ENCODE measurements at places on chromosomes 3 and 15.

- DNase-seq = no peak
Measured at GRCh38 chr3:18419232-18419631, 5.9 kb downstream of the SATB1 start.

GRCh38 chr3:184323696-184324095 is 9.3 kb downstream of the EIF4G1 start:
- DNase-seq = no peak

GRCh38 chr3:43742920-43743319 is 52.2 kb downstream of the ABHD5 start:
- DNase-seq = no peak

DNA sequence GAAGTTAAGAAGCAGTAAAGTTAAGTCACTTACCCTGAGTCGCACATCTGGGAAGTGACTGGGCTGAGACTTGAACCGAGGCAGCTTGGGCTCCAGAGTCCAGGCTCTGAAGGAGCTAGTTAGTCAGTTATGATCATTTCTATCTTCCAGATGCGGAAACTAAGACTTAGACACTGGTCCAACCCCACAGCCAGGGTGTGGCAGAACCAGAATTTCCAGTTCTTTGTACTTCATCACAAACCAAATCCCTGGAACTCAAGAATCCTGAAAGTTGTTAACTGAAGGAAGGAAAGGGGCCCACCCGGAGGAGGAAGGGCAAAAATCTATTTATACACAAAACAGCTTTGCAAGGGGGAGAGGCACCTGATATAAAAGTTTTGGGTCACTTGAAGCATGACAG is 389.9 kb downstream of the SHQ1 start:
- no peak for DNase-seq

DNA sequence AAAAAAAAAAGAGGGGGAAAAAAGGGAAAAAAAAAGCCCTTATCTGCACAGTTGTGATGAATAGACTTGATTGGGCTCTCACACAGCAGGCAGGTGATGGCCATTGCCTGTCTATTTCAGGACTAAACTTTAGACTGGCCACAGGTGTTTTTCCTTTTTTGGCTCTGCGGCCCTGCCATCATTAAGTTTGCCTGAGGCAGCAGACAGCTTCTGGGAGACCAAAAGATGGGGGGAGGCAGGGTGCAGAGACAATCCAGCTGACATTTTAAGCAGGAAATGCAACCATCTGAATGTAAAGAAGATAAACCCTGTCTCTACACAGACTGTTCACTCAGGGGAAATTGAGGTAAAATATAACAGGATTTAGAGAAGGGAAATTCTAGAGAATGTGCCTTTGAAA is 295.0 kb upstream of the KCNH8 start:
- no peak for DNase-seq

DNA sequence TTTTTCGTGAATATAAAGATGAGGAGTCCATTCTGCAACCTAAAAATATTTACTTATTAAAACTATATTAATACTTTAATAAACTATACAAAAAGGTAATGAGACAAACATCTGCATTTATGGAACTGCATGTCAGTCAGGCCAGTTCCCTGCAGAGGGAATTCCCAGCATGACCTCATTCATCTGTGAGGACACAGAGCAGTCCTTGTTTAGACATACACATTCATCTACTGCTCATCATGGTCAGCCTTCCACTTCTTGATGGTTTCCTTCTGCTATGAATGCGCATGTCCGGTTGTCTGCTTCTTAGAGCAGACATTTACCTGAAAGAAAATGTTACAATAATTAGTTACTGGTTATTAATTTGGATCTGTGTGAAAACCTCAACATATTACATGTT is 3.3 kb upstream of the ACTR8 start:
- DNase-seq = no peak

GRCh38 chr3:72288955-72289691 is 504.2 kb upstream of the PROK2 start:
- no peak for DNase-seq

- no peak for DNase-seq
Measured at GRCh38 chr15:86060674-86061073, 19.0 kb upstream of the AGBL1 start.

GRCh38 chr3:123421353-123422174 is 27.3 kb downstream of the ADCY5 start:
- no peak for DNase-seq

- DNase-seq = no peak
Measured at GRCh38 chr3:193641440-193641775, 48.4 kb downstream of the OPA1 start.

DNA sequence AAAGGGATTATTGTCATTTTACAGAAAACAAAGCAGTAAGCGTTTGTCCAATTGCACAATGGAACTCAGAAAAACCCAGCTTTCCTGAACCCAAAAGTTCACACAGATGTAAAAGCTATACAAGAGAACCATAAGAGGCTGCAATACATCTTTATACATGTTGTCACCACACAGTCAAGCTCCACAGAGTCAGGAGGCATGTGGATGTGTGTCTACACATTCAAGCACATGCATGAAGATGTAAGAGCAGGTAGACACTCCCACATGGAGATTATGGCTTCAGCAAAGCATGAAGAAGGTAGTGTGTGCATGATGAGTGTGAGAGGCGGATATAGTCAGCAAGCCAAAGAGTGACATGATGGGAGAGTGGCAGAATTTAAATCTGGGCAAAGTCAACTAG is 124.7 kb upstream of the THBS1 start:
- no peak for DNase-seq

GRCh38 chr15:64247906-64248541 is 85.2 kb upstream of the PPIB start:
- DNase-seq = peak; percentile 24

GRCh38 chr3:40637906-40638305 is 113.1 kb downstream of the ZNF621 start:
- DNase-seq = no peak

DNA sequence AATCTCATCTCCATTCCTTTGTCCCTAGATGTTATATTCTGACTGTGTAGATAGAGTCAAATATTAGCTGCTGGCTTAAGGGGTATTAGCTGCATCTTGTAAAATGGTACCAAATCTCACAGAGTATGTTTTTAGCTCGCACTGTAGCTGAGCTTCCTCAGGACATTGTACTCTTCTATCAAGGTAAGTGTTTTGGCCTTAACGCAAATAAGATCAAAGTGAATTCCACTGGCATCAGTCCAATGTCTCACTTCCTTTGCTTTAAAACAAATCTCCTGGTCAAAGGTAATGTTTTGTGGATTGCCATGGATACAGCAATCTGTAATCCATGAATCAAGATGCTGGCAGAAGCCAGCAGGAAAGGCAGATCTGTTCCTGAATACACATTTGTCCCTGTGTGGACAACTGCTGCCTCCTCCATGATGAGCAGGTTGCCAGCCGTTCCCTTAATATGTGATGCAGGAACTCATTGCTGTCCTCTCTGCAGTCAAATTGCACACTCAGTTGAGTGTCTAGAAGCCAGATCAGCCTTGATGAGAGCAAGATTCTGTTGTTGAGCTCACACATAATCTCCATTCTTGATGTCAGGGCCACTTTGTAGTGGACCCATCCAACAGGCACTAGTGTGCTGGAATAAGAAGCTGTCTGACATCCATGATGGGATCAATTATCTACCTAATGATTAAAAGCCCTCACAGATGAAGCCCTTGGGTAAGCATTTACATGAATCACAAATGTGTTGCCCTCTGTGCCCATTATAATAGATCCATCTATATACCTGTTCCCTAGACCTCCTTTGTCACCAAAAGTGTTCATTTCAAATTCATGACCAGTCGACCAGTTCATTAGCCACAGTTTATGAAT is 96.6 kb upstream of the AGTR1 start:
- DNase-seq = no peak

- DNase-seq = no peak
Measured at GRCh38 chr15:98009169-98009568, 48.7 kb downstream of the ARRDC4 start.

- DNase-seq = no peak
Measured at GRCh38 chr3:17431004-17431403, 311.4 kb downstream of the TBC1D5 start.

DNA sequence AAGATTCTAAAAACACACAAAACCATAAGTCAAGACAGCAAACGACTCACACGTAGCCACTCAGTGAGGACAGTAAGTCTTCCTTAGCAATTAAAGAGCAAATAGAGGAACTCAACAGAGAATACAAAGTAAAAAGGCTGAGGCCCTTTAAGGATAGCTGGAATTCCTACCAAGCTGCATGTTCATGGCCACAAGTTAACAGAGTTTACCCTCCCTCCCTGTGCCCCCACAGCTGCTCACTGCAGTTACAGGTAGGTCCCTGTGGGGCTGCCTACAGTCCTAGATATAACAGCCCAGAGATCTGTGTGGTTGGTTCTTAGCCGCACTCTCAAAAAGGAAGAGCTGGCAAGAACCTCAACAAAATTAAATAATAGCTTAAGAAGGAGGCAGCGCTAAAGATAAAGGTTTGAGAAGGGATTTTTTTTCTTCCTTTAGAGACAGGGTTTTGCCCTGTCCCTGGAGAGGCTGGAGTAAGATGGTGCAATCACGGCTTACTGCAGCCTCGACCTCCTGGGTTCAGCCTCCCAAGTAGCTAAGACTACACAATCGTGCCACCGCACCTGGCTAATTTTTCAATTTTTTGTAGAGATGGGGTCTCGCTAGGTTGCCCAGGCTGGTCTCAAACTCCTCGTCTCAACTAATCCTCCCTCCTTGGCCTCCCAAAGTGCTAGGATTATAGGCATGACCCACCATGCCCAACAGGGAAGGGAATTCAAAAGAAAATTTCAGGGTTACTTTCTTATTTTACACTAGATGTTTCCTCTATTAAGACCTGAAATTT is 19.3 kb downstream of the SFMBT1 start:
- no peak for DNase-seq

DNA sequence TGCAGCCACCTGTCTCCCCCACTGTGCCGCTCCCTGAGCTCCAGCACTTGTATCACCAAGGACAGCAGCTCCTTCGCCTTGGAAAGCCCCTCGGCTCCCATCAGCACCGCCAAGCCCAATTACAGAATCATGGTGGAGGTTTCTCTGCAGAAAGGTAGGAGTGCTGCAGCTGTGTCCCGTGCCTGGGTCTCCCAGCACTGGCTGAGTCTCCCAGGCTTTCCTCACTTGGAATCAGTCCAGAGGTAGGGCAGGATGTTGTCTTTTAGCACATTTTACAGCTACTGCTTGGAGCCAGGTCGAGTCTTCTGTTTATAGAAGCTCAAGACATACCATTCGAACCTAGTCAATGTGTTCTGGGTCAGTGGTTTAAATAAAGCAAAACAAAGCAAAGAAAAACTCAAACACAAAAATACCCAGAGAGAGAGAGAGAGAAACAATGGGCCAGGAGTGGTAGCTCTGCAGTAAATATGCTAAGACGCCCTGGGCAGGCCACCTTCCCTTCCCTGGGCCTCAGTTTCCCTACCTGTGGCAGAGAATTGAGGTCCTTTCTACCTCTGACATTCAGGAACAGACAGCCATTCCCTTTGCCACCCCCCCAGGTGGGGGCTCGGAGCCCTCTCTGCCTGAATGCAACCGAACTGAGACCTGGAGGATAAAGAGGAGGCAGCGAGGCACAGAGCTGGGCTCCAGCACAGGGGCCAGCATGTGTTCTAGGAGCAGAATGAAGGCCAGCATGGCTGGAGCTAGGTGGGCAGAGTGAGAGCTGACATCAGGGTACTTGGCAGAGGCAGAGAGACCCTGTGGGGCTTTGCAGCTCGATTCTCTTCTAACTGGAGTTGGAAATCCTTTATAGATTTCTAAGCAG is 44.1 kb downstream of the STARD5 start:
- no peak for DNase-seq

GRCh38 chr3:187951452-187952190 is 202.3 kb upstream of the LPP start:
- DNase-seq = no peak

GRCh38 chr15:101037090-101037830 is 118.1 kb downstream of the LRRK1 start:
- no peak for DNase-seq

GRCh38 chr3:26997226-26997625 is 372.0 kb downstream of the NEK10 start:
- DNase-seq = no peak

GRCh38 chr3:72951259-72951722 is 45.3 kb upstream of the PPP4R2 start:
- no peak for DNase-seq

GRCh38 chr15:42724276-42724675 is 12.7 kb downstream of the CDAN1 start:
- DNase-seq = no peak

DNA sequence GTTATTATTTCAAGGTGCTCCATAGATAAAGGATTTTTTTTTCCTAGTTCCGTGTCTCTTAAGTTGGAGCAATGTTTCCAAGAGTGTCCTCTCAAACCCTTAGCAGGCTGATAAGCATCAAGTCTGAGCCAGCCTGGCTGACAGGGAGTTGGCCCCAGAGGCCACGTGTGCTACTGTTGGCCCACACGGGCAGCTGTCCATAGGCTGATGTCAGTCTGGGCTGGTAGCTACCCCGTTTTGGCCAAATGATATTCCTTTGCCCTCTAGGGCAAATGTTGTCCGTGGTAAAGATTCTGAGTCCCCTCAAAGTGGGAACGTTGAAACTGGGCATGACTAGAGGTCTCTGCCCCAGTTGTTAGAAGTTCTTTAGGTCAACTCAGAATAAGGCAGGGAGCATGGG is 99.4 kb downstream of the FLNB start:
- no peak for DNase-seq

DNA sequence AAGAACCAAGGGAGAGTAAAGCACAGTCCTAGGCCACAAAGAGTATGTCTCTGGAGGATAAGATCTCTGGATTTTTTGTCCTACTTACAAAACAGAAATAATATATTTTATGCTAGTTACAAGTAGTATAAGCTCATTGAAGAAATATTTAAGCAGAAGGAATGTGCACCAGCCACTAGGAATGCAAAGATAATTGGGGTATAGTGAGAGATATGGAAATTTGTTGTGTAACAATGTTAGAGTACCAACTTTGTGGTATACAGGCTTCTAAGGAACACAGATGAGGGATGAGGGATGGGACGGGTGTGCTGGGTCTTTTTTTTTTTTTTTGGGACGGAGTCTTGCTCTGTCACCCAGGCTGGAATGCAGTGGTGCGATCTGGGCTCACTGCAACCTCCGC is 26.5 kb downstream of the AKAP13 start:
- no peak for DNase-seq

DNA sequence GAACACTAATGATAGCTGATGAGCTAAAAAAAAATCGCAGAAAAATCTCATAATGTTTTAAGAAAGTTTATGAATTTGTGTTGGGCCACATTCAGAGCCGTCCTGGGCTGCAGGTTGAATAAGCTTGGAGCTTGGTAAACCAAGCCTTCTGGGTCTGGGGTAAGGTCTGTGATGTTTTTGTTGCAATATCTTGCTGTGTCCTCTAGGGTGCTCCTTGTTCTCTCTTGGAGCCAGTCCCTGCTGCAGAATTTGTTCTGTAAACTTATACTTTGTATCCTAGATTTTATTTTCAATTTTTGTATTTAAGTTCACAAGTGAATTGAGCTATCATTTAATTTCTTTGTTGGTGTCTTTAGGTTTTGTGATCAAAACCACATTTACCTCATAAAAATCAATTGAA is 143.7 kb downstream of the NR1D2 start:
- DNase-seq = no peak

- no peak for DNase-seq
Measured at GRCh38 chr3:11559816-11560633, 83.7 kb downstream of the VGLL4 start.

- no peak for DNase-seq
Measured at GRCh38 chr3:82883072-82883471, 1121.6 kb upstream of the GBE1 start.
